CD4-positive, alpha-beta T cell treated with Interleukin-6 for 4 hours (primary cell): ENCODE measurements at places on chromosomes 4 and X.

DNA sequence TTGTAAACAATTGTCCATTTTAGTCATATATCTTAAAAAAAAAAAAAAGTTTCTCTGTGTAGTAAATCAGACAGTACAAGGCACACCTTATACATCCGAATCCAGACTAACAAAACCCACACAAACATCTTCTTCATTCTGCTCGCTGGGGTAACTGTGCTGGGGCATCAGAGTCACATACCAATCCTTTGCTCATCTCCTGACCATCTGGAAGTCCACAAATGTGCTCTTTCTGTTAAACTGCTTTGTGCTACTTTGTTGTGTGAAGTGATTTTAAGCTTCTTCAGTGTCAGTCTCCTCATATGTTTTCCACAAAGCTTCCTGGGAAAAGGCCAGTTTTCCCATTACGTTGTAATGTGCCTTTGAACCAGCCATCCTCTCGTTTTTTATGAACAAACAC is 86.2 kb upstream of the CBR4 start:
- DNase-seq = no peak

DNA sequence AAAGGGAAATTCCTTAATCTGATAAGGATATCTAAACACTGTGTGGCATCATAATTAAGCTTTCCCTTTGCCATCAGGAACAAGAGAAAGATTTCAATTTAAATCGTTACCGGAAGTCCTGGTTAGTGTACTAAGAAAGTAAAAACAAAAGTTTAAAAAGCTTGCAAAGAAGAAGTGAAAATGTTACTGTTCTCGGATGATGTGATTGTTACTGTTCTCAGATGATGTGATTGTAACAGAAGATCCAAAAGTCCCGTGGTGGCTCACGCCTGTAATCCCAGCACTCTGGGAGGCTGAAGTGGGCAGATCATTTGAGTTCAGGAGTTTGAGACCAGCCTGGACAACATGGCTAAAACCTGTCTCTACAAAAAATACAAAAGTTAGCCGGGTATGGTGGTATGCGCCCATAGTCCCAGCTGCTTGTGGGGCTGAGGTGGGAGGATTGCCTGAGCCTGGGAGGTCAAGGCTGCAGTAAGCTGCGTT is 62.5 kb downstream of the RGS12 start:
- DNase-seq = no peak

DNA sequence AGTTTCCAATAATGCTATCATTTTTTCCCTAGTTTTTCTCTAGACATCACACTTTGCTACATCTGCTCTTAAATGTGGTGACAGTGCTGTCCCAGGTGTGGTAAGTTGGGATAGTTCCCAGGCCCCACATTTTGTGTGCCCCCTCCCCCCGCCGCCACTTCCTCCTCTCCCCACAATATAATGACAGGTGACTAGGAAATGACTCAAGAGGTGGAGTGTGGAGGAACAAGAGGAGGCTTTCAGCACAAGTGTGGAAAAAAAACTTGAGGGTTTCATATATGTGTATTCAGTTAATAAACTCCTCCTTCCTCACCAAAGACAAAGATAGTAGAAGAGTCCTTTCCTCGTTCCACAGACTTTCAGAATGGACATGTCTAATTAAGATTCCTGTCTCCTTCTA is 18.3 kb upstream of the IL21 start:
- peak; percentile 36 for DNase-seq

DNA sequence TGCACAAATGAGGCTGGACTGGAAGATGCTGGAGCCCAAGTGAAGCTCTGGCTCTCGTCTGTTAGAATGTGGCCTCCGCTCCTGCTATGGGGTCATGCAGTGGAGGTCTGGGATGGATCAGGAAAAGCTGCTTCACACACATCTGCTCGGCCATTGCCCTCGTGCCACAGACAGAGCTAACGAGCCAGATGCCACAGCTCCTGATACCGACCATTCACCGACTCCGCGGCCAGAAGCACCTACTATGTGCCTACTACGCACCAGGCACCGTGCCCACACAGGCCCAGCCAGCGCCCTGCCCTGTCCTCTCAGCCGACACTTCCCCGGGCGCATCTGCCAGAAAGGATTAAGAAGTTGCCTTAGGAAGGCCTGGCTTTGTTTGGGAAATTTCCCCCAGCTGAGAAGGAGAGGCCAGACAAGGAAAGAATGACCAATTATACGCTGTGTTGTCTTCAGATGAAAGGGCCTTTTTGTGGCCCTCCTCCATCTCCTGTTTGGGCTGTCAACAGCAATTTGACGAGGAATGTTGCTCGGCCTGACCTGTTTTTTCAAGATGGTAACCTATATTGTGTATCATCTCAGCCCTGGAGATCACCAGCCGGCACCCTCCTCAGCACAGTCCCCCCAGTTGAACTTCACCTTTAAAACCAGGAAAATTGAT is 34.3 kb downstream of the HMX1 start:
- DNase-seq = no peak

DNA sequence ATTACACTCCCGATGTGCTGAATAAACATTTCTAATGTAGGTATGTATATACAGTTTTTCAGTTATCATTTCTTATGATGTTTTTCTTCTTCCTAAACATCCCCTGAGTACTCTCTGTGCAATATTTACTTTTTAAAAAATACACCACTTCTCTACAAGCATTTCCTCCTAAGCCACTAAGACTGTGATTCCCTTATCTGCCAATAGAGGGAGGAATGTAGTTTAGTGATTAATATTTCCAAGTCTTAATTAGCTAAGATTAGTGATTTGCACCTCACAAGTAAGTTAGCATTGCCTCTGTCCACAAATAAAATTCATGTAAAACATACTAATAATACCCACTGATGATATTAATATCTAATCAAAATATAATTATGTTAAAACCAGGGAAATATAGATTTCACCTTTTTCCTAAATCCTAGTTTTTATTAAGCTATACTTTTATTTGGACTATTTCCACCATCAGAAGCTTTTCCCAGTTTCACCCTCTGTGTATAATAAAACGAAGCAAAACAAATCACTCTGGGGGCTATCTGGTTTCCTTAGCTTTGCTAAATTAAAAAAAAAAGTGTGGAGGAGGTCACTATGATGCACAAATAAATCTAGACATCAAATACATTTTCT is 909.1 kb downstream of the FAT4 start:
- no peak for DNase-seq

GRCh38 chrX:43580621-43581020 is 75.5 kb upstream of the MAOA start:
- no peak for DNase-seq

- no peak for DNase-seq
Observed at GRCh38 chr4:147789596-147789995, 57.7 kb downstream of the ARHGAP10 start.
